ENCODE measurements at places on chromosomes 5 and 9.

- no peak for DNase-seq
Observed at GRCh38 chr5:170076211-170076610, 29.5 kb upstream of the FOXI1 start.

- DNase-seq = no peak
Observed at GRCh38 chr9:1721196-1721595, 294.0 kb upstream of the SMARCA2 start.

- no peak for DNase-seq
Observed at GRCh38 chr5:90484540-90484939, 9.9 kb downstream of the POLR3G start.

DNA sequence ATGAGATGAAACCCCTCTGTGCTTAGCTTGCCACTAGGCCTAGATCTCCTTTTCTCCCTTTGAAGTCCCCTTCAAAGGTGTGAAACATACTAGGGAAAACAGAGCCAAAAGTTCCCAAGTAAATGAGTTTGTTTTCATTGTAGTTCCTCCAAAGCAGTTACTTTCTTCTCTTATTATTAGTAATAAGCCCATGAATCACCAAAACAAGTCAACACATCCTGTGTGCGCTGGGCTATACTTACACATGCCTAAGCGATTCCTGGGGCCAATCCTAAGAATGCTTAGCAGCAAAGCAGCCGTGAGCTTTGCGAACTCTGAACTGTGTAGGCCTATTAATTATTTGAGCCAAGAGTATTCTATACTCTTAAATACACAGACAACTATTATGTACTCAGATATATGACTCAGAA is 7.6 kb downstream of the ENC1 start:
- DNase-seq = no peak

- DNase-seq = no peak
Observed at GRCh38 chr5:175015028-175015685, 290.8 kb downstream of the MSX2 start.

DNA sequence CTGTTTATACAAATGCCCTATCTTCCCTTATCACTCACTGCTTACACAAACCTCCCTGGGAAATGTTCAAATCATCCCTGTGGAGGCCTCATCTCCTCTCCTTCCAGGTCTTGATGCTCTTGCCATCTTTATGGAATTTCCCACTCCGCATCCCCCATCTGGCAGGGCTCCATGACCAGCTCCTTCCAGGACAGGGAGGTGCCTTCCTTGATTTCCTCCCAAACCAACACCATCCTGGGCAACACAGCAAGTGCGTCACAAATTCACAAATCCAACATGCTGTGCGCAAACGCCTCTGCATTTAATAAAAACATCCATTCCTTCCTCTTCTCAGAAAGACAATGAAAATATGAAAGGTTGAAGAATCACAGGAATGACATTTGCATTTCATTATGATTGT is 51.7 kb downstream of the EPB41L4A start:
- no peak for DNase-seq

DNA sequence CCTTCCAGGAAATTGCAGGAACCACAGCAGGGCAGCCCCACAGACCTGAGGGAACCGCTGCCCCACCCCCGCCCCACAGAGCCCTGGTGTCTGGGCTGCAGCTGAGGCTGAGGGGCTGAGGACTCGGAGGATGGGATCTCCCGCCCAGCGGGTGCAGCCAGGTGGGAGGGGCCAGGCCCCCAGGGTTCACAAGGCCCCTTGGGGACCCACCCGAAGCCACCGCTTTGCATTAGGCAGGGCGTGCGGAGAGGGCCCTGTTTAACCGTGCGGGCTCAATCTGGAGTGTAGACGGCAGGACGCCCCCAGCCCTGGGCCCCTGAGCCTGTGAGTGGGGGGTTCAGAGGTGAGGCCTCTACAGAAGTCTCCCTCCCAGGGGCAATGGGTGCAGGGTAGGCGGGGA is 10.8 kb downstream of the NOTCH1 start:
- DNase-seq = no peak

Measured in stimulated activated CD4-positive, alpha-beta T cell treated with anti-CD3 and anti-CD28 coated beads, Interleukin-1b, Interleukin-23, amount 100 ng/mL, for 1 hour (primary cell).